ENCODE measurements at places on chromosomes 7 and 10.

DNA sequence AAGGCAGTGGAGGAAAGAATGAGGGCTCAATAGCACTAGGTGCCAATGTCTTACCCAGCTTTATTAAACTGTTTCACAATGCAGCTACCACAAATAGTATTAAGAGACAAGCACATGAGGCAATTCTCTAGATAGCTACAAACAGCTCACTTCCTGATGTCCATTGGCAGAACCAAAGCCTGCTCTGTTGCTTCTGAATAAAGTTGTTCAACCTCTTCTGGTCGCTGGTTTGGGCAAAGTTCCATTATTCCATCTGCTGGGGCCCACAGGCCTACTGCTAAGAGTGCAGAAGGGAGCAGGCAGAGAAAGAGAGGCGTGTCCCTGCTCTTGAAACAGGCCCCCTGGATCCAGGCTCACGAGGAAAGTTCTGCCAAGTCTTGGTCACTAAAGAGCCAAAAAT, 173.9 kb downstream of the ZNF438 start:
- DNase-seq: peak; percentile 11

- peak; percentile 44 for DNase-seq
Measured at GRCh38 chr7:42236266-42236975, 588 bp downstream of the GLI3 start.

- DNase-seq: no peak
Measured at GRCh38 chr7:141102436-141102835, 28.6 kb downstream of the TMEM178B start.

GRCh38 chr7:33630359-33630758, 275.0 kb upstream of the BMPER start:
- no peak for DNase-seq

GRCh38 chr7:102323914-102324195, 32.4 kb downstream of the SPDYE6 start:
- DNase-seq: no peak

DNA sequence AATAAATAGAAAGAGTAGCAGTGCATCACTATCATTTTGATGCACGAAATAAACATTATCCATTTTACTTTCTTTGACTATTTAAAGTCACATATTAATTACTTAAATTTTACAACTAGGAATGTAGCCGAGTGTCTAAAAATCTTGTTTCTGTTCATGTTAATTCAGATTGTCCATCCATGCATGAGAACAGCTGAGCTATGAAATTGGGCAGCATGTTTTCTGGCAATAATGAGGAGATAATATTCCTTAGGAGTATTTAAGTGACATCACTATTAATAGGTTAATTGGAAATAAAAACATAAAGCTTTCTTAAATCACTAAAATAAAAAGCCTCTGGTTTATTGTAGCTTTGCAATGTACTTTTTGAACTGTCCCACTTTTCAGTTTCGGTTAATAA, 293.8 kb downstream of the PHTF2 start:
- DNase-seq: no peak

- no peak for DNase-seq
Measured at GRCh38 chr7:43701500-43701854, 27.8 kb downstream of the COA1 start.

DNA sequence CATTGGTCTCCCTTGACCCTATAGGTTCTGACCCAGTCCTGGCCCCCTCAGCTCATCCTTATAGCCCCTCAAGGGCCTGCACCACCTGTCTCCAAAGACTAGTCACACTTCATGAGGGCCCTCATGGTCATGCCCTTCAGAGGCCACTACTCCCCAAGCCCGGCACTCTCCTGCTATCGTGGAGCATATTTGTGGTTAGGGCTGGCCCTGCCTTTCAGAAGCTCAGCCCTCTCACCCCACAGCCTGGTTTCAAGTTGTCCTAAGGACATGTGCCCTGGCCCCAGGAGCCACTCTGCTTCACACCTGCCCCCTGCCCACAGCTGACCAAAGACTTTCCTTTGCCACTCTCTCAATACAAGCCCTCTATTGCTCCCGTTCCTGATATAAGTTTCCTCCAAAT, 60.3 kb upstream of the LBX1 start:
- DNase-seq: no peak

- no peak for DNase-seq
Measured at GRCh38 chr10:69835233-69835632, 33.5 kb downstream of the COL13A1 start.

GRCh38 chr7:36280840-36281812, 108.5 kb upstream of the ANLN start:
- peak; percentile 95 for DNase-seq

GRCh38 chr7:2321020-2321419, 6.8 kb upstream of the SNX8 start:
- no peak for DNase-seq

DNA sequence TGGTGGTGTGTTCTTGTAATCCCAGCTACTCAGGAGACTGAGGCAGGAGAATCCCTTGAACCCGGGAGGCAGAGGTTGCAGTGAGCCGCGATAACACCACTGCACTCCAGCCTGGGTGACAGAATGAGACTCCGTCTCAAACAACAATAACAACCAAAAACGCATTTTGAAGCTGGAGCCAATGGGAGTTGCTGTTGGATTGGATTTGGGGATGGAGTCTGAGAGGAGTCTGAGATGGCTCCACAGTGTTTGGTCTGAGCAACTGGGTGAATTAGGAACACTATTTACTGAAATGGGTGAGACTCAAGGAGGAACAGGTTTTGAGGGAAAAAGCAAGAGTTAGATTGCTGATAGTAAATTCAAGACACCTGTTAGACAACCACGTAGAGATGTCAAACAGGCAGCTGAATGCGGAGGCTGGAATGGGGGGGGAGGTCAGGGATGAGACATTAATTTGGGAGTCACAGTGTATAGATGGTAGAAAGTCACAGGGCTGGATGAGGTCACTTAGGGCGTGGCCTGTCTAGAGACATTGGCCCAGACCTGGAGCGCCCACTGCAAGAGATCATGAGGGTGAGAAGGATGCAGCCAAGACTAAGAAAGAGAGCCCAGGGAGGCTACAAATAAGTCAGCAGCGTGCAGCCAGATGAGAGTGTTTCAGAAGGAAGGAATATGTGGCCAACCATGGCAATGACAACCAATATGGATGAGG, 56.4 kb downstream of the CYCS start:
- DNase-seq: peak; percentile 24

DNA sequence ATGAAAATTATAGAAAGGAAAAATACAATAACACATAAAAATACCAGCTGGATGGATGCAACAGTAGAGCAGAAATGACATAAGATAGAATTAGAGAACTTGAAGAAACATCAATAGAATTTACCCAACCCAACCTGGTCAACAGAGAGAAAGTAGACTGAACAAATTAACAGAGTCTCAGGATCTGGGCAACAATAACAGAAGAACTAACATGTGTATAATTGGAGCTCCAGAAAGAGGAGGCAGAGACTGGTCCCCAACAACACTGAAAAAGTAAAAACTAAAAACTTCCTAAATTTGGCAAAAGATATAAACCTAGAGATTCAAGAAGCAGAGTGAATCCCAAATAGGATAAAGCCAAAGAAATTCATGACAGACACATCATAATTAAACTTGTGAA, 458.8 kb downstream of the RPS24 start:
- DNase-seq: no peak

DNA sequence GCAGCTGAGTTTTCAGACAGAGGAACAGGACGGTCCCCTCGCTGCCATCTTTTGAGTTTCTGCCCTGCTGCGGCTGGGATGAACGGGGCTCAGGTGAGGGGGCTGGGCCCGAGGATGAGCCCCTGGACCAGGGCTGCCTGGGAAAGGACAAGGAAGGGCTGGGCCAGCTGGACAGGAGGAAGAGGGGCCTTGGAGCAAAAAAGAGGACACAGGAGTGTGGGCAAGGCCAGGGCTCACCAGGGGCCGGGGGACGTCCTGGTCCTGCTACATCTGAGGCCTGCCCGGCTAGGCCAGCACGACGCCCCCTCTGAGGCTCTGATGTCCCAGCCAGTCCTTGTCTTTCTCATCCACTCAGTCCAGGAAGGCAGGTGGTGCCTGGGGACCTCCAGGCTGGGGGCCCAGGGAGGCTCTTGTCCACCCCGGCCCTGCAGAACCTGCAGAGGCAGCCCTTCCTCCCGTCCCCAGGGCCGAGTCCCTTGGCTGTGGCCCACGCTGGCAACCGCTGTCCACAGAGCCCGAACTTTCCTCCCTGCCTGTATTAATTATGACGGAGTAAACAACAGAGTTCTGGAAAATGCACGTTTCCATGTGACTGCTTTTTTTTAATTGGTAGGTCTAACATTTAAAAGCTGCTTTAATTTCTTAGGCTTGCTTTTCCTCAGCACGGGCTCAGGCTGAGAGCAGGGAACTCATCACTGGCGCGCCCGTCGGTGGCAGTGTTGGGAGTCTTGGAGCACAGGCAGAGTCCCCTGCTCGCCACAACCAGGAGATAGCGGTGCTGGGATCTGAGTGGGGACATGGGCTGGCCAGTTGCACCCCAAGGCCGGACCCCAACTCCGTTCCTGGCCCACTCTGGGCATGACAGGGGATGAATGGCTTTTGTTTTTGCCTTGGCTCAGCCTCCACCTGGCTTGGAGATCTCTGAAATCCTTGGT, 187.7 kb downstream of the ELFN1 start:
- DNase-seq: no peak

GRCh38 chr7:82194016-82194643, 249.4 kb downstream of the CACNA2D1 start:
- DNase-seq: no peak

- DNase-seq: peak; percentile 54
Measured at GRCh38 chr7:45089341-45089891, 647 bp upstream of the NACAD start.

DNA sequence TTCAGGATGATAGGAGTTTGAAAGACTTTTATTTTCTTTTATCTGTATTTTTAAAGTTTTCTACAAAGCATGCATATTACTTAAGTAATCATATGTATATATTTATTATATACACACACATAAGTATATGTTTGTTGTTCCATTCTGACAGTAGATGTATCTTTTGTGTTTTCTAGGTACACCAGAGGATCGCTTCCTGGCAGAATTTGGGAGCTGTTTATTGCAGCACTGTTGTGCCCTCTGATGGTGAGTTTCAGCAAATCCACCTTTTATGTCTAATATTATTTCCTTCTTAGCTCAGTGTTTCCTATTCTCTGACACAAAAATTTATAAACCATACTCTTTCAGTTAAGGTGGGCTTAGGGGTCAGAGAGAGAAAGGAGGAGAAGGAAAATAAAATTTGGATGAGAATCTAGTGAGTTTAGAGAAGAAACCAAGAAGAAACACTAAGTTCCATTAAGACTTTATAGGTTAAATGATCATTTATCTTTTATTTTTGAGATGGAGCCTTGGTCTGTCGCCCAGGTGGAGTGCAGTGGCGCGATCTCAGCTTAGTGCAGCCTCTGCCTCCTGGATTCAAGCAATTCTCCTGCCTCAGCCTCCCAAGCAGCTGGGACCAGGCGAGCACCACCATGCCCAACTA, 59.2 kb upstream of the OIT3 start:
- DNase-seq: peak; percentile 72

DNA sequence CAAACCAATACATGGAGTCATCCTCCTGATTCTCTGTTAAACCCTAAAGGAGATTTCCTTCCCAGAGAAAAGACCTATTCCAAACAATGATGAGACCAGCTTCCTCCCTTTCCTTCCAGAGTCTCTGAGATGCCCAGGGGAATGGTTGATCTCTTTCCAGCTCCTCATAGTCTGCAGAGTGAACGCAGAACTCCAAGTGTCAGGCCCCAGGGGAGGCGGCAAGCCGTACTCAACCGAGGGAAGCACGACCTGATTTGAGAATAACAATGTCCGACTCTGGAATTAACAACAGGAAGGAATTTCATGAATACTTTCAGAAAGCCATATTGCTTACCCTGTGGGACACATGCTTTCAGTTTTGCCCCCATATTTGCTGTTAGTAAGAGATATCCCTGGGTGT, 241.7 kb upstream of the GLI3 start:
- no peak for DNase-seq

DNA sequence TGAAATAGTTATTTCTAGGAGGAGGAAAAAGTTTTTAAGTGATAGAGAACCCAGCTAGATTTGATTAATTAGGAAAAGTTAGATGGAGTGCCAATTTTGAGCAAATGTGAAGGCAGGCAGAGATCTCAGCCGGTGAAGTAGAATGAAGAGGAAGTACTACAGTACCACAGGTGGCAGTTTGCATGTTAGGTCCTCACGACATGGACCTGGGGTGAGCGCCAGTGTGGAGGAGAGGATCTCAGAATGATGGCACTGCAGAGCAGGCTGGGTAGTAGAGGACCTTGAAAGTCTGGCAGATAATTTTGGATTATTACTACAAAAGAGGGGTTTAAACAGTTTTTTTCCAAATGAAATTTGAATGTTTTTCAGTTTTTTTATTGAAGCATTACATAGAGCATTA, 81.1 kb downstream of the GNAI1 start:
- DNase-seq: no peak

DNA sequence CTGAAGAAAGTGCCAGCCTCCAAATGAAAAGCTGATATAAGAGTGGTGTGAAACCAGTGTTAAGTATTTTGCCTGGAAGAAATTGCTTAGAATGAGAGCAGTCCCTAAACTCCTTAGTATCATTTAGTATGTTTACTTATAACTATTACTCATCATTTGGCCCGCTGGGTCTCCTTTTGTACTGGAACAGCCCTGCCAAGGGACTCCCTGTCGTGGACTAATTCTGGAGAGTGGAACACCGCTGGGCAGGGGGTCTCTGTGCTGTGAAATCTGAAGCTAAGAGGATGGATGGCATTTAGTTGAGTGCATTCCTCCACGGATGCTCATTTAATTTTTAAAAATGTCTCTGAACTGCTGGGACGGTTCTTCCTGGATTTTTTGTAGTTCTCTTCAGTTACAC, 889.9 kb upstream of the C7orf33 start:
- no peak for DNase-seq

- no peak for DNase-seq
Measured at GRCh38 chr7:91293840-91294239, 29.6 kb downstream of the FZD1 start.

GRCh38 chr7:159060440-159060839, 84.2 kb downstream of the VIPR2 start:
- no peak for DNase-seq

GRCh38 chr10:68618234-68618633, 58.1 kb downstream of the TET1 start:
- no peak for DNase-seq

DNA sequence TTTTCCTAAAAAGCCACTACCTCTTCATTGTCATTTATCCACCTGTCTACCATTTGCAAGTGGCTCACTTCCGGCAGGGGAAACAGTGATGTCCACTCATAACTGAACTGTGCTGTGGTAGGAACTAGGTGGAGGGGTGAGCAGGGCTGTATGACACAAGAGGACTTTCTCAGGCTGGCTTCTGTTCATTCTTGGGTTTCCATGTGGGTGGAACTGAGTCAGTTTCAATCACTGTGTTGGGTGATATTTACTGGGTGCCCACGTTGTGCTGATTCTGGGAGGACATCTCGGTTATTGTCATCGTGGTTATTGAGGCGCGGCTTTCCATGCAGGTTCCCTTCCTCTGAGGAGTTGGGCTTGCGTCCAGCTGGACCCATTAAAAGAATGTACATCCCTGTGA, 38.8 kb downstream of the RAMP3 start:
- peak; percentile 13 for DNase-seq

- no peak for DNase-seq
Measured at GRCh38 chr10:132958883-132959558, 16.7 kb upstream of the CFAP46 start.

GRCh38 chr10:126198681-126199080, 189.6 kb downstream of the ADAM12 start:
- DNase-seq: no peak

- DNase-seq: no peak
Measured at GRCh38 chr7:86968618-86969017, 90.8 kb downstream of the ELAPOR2 start.
